ENCODE measurements at places on chromosomes 11 and 22.

DNA sequence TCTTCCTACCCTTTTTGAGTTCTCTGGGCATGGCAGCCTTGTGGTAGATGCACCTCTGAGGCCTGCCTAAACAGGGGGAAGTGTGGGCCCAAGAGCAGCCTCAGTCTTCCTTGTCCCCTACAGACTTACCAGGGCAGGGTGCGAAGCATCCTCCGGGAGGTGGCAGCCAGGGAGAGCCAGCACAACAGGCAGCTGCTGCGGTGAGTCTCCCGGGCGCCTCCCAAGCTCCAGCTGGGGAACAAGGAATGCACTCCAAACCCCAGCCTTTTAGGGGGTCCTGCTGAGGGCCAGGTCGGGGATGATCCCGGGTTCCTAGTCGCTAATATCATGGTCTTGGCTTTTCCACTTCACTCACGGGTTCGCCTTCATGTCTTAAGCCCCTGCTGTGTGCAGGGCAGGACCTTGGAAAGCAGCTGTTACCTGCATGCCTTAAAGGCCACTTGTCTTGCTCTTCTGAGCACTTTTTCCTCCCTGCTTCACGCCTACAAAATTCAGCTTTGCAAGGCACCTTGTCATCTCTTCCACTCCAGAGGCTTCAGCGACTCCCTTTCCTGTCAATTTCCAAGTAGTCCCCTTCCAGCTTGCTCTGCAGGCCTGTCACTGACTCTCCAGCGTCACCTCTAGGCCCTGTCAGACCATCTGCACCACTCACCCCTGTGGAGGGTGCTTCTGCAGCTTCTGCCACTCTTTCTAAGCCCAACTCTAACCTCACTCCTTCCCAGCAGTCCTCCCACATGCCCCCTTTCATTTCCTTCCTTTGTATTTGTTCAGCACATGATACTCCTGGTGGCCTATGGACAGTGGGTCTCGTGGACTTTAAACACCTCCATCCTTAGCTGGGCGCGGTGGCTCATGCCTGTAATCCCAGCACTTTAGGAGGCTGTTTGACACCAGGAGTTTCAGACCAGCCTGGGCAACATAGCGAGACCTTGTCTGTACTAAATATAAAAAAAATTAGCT lies 57.0 kb downstream of the PISD start:
- no peak for DNase-seq

DNA sequence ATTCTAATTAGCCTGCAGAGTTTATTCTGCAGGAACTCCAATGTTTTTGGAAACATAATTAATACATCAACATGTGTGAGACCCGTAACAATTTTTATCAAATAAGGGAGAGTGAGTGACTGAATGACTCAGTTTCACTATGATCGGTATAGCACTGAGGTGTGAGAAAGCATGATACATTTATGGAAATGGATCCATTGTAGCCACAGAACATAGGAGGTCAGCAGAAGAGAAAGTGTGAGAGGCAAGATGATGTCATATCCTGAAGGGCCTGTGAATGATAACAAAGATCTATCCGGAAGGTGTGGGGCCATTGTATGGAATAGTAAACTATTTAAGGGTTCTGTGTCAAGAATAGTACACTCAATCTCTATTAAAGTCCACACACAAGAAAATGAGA lies 1406.1 kb upstream of the TENM4 start:
- no peak for DNase-seq

- no peak for DNase-seq
Observed at GRCh38 chr11:130278151-130278550, 36.6 kb downstream of the ZBTB44 start.

DNA sequence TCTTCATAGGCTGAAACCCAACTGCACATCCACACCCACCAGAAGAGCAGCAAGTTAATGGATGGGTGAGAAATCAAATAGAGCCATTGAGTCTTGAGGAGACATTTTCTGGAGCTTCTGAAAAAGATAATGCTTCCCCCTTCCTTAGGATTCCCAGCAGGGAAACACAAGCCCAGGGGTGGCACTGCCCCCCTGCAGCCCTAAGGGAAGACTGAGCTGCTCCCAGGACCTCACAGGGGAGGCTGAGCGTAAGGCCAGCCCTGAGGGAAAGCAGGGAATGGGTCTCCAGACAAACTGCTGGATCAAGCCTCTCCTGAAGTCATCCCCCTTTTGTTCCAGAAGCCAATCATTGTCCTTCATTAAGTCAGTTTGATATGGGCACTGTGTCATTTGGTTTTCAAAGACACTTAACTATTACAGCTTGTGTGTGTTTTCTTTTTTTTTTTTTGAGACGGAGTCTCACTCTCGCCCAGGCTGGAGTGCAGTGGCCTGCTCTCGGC lies 15.1 kb downstream of the LTO1 start:
- DNase-seq = no peak

- DNase-seq = no peak
Observed at GRCh38 chr11:64453466-64453865, 94.5 kb downstream of the RPS6KA4 start.

Measured in stimulated activated CD8-positive, alpha-beta memory T cell treated with anti-CD3 and anti-CD28 coated beads, Interleukin-4, amount 100 ng/mL, for 24 hours (primary cell).